ENCODE measurements at places on chromosomes 12 and 14. TPM values are rescaled to one million over a fixed set of nuclear protein-coding genes. Genes with fewer than 3 reads are reported as not detected.

TRPV4 gene
- total RNA-seq, result 1.0 TPM

ADAMTS20 gene
- total RNA-seq, result not detected

DIABLO gene
- 31.6 TPM for total RNA-seq

WNT1 gene
- not detected for total RNA-seq

DCN gene
- 1,437 TPM for total RNA-seq

TNFAIP2 gene
- total RNA-seq, result 60.2 TPM

SPTLC2 gene
- total RNA-seq, result 16.1 TPM

CBLN3 gene
- 2.5 TPM for total RNA-seq

GPR65 gene
- 1.1 TPM for total RNA-seq

TPI1 gene
- 642 TPM for total RNA-seq

CSAD gene
- total RNA-seq, result 16.8 TPM

Data from left cardiac atrium (tissue), 4 donors.